ENCODE measurements at places on chromosomes 13 and 19. TPM values are rescaled to one million over a fixed set of nuclear protein-coding genes. Genes with fewer than 3 reads are reported as not detected.

Gene ZNF600
- total RNA-seq = 0.59 TPM

Gene LYPD3
- total RNA-seq = 0.21 TPM

Gene AKT1S1
- total RNA-seq = 114 TPM

Gene ACER1
- total RNA-seq = not detected

Gene CEACAM19
- 12.6 TPM for total RNA-seq

Gene TUBB4A
- total RNA-seq = 8.1 TPM

Gene DOCK6
- total RNA-seq = 9.4 TPM

All from A549 treated with dexamethasone at 1 μM for 4 hours (cell line).